GM12878 (cell line): ENCODE measurements at places on chromosomes 2 and 18.
A peak's percentile ranks its signal among the peaks of the same experiment; 100 is the strongest.

- no peak for DNase-seq
Observed at GRCh38 chr2:237434866-237435311, 20.9 kb upstream of the COL6A3 start.

- no peak for DNase-seq
Observed at GRCh38 chr18:58362027-58362575, 266.8 kb downstream of the ALPK2 start.

DNA sequence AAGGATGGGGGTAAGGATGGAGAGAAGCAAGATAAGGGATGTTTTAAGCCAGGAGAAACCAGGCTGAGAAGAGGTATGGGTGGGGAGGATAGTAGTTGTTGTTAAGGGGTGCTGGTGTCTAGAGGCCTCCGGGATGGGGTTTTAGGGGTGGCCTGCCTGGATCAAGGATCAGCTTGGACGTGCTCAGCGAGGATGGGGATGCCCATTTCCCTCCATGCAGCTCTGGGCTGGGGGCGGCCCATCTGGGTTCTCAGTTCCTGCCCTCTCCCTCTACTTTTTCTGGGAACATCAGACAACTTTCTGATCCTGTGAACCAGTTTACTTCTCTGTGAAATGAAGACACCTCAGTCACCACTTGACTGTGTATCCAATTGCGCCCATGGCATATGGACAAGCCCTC is 10.1 kb downstream of the B3GNT2 start:
- no peak for DNase-seq

- DNase-seq, result no peak
Observed at GRCh38 chr2:236679884-236680860, 110.5 kb downstream of the ACKR3 start.

DNA sequence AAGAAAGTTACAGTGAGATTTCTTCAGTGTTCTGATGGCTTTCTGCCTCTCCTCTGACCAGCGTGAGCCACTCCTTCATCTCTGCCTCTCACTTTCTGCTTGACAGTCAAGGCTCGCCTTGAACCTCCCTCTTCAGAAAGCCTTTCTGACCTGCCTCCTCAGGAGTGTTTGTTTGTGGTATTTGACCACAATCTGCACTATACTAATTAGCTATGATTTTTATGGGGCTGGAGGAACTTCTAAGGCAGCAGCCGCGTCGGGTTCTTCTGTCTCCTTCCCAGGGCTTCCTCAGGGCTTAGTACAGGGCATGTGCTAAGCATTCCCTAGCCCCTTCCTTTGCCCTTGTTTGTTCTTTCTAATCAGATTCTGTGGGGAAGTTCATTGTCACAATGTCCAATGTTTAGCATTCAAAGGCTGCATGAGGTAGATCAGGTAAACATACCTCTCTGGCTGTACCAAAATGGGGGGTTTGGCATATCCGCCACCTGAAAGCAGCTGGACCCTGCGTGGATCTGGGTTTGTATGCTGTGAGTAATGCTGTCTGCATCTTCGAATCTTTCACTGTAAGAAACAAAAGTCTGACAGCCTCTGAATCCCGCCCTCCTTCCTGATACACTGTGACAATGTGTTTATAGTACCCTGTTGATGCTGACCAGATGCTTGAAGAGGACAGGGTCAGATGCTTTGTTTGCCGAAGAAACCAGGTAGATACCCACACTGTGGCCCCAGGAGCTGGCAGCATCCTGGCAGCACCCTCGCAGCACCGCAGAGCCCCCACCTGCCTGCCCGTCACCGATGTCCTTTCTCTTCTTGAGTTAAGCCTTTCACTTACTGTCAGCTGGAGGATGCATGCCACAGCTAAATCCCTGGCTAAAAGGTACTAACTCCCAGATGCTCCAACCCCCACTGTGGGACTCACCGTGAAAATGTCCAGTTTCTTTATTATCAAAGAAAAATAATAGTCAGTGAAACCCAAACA is 260.8 kb upstream of the HDAC4 start:
- DNase-seq, result no peak

DNA sequence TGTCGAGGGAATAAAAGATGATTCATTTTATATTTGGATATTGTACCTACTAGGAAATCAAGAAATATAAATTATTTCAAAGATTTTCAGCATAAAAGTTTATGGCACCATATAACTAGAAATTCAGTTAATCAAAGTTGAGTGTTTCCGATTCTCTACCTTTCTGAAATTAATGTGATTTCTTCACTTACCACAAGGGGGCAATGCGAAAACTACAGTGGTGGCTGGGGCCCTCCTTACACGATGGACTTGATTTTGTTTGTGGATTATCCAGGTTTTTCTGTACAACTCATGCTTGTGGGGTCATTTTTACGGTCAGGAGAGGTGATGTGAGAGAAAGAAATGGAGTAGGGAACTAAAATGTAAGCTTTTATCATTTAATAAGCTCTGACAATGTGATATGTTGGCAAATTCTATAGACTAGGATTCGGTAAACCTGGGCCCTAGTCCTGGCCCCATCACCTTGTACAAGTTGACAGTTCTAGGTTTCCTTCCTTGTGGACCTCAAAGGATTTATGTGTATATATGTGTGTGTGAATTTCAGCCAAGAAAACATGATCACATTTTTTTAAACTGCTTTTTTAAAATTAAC is 47.6 kb downstream of the G6PC2 start:
- no peak for DNase-seq

DNA sequence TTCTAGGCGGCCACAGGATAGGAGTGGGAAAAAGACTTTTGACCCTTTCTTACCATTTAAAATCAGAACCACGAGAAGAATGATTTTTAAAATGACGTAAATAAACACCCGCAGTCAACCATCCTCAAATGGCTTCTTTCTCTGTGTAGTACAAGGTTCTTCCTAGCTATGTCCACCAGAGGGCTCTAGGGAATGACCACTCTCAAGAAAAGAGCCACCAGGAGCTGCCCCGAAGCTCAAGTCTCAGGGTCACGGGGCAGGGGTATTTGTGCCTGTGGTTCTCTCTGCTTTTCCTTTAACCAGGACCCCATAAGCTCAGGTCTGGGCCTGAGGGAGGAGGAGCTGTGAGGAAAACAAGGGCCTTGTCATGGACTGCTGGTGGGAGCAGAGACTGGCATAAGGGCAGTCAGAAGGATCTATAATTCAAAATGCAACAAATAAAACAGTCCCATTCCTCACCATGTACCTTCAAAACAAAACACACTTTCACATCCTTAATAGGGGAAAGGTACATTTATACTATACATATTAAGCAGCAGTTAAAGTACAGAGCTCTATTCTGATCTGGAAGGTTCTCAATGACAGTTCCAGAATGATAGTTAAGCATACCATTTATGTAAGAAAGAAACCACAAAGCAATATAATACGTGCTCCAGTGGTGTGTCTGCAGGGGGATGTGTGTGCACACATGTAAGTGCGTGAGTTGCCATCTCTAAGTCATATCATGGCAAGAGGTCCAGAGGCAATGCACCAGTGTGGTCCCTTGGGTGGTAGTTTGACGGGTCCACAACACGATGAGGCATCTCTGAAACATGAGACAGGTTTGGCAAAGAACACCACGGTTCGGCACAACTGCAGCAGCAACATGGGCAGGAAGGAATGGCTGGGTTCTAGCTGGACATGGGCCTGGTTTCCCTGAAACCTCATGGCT is 18.6 kb downstream of the LYPD1 start:
- DNase-seq, result no peak

GRCh38 chr2:196174404-196174803 is 3.0 kb upstream of the STK17B start:
- DNase-seq, result no peak

- no peak for DNase-seq
Observed at GRCh38 chr2:29249666-29250253, 134.5 kb downstream of the CLIP4 start.

DNA sequence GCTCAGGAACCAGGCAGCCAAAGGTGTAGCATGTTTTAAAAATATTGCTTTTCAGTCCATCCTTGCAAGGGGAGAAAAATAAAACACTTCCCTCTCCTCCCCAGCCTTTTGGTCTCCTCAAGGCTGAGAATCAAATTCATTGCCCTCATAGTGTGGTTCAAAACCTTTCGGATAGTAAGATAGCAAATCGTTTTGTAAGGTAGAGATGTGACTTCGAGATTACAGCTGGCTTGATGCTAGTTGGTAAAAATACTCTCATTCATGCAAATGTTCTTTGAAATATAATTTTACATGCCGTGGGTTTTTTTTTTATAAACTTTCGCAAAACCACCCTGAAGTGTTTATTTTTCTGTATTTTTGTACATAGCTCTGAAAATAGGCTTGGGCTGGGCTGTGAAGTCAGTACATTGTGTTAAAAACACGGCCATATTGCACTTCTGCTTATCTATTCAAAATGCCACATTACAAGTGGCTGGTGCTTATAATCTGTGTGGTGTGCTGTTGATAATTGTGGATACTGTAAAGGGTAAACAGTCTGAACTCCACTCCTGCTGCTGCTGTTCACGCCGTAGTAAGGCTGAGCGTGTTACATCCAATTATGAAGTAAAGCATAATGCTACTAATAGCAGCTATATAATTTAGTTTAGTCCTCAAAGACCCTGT is 172.0 kb upstream of the SIX3 start:
- DNase-seq, result no peak

- DNase-seq, result no peak
Observed at GRCh38 chr2:158097481-158097880, 4.2 kb upstream of the UPP2 start.

DNA sequence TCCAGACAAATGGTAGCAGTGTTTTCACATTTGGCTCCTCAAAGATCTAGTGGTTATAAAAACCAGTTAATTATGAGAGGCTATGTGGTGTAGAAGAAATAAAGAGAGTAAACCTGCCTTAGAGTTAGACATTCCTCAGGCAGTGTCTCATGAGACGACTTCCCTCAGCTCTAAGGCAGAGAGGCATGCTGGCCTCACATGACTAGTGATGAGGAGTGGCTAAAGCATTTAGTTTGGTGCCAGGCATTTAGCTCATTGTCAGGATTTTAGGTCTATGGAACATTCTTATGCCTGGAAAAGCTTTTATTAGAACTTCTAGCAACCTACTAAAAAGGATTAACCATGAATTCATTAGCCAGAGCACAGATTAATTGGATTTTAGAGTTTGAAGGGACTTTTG is 90.3 kb downstream of the RPRM start:
- no peak for DNase-seq

DNA sequence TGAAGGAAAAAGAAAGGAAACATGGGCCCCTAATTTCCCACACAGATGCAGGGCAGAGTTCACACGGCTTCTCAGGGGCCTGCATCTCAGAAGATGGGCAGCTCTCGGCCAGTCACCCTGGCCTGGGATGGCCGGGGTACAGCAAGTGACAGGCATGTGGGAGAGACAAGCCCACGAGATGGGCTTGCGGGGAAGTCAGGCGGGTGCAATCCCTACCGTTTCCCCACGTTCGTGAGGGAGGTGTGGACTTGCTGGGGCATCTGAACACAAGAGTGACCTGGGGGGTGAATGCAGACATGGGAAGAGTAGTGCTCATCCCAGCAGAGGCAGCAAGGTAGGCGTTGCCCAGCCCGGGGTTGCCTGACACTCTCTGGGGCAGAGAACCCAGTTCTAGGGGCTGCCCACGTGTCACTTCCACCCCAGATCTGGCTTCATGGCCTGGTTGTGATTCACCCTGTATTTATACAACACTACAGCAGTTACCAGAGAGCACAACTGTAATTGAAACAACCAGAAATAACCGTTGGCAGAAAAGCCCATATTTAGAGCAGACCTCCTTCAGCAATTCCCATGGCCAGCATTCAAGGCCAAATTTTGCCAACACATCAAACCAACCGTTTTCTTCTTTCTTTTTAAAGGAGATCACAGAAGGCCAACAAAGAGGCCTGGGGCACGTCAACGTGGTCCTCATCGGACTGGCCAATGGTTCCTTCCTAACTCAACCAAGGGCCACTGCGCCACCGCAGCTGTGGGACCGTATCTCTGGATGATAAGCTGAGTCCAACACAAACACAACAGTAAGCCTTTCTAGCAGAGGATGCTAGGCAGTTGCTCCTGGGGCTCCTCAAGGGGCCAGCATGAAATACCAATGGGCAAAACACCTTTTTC is 58.4 kb downstream of the PARD6G start:
- DNase-seq, result no peak

DNA sequence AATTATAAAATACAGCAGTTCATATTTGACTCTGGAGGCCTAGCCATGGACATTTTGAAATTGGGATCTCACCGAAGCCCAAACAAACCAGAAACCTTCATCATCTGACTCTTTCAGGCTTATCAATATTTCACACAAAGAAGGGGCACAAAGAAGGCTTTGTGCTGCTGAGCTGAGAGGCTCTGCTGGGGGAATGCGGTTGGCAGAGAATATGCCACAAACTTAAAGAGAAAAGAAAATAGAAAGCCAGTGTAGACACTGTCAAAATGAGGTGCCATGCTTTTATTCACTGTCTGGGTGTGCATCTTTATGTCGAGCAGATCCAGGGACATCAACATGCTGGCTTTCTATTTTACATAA is 162.6 kb downstream of the QPCT start:
- no peak for DNase-seq

GRCh38 chr2:39266139-39266805 is 22.5 kb upstream of the CDKL4 start:
- peak; percentile 53 for DNase-seq

- DNase-seq, result no peak
Observed at GRCh38 chr2:172179045-172179701, 76.5 kb upstream of the DLX2 start.

DNA sequence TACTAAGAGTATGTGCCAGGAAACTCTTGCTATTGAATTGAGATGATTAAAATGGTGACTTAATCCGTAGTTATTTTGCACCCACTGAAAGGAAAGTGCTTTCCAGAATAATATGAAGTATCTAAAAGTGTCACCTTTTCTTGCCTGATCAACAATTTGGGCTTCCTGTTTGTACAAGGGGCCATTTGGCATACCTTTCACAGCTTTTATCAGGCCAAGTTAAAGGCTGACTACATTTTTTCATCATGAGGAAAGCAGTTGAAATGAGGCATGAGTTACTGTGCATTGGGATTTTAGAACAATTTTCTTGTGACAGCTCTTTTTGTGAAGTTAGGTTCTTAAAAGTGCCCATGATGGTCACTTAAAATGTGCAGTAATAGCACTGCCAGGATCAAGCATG is 11.2 kb downstream of the TSN start:
- DNase-seq, result no peak

DNA sequence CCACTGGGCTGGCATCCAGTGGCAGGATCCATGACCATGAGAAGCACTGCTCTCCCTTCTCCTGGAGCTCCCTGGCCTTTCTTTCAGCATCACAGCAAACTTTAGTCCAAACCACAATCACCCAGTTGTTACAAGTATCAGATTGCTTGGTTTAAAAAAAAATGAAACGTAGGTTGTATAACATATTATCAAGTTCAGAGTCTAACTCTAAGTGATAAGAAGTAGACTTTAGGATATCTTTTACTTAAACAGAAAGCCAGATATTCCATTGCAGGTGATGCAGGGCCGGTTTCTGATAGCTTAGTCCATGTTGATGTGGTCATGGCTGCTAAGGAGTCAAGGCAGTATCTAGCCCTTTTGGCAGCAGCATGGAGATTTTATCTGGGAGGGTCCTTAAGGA is 24.5 kb downstream of the SLC14A1 start:
- DNase-seq, result no peak
